ENCODE measurements at places on chromosomes 6 and 20.

- no peak for DNase-seq
These were observed 44.9 kb downstream of the TNFRSF21 start for GRCh38 chr6:47264775-47265184.

DNA sequence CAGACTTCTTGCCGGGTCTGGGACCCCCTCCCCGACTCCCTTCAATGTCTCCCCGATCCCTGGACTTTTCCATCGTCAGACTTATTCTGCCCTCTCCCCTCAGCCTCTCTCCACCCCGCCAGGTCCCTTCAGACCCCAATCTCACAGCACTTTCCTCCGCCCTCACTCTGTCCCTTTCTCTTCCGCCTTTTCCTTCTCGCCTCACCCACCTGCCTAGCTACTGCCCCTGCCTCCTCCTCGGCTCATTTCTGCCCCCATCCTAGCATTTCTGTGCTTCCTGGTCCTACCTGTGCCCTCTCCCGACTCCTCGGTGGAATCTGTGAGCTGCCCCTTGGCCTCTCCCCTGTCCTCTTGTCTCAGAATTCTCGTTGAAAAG lies 616 bp downstream of the CHMP4B start:
- no peak for DNase-seq

DNA sequence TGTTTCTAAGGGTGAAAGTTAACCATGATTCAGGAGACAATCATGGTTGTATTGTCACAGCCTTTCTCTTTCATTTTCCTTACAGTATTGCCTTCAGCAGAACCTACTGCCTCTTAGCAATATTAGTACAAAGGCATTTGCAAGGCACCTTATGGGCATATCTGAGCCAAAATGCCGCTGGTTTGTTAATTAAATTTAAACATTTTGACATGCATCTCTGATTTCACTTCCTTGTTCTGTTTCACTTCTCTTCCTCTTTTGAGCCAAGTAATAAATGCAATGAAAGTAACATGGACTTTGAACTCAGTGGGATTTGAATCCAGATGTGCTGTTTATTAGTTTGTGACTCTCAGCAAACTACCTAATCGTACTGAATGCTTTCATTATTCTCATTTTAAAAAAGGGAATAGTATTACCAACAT lies 467.4 kb upstream of the CITED2 start:
- peak; percentile 95 for DNase-seq

DNA sequence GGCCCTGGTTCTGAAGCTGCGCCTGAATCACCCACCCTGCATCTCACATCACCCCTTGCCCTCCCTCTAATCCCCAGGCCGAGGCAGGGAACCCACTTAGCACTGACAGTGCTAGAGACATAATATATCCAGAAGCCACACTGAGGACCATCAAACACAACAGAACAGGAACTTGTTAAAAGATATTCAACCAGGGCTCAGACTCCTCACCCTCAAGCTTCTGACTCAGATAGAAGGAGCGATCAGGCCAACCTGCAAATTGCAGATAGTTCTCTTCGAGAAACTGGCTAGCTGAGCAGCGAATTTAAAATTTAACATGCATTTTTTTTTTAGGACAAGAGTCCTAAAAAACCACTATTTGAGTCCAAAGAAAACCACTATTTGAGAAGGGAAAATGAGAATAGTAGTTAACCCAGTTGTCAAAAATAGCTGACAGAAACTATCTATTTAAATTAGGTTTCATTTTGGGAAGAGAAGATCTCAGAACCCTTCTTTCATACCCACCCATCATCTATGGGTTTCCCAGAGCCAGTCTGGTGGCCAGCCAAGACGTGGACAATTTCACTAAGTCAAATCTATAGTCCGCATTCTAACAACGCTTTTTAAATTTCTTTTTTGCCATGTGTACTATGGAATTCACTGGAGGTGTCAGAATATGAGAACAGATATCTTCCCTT lies 95.6 kb downstream of the OPRM1 start:
- DNase-seq, result peak; percentile 27

GRCh38 chr20:46362921-46363867 lies 43.2 kb downstream of the ELMO2 start:
- peak; percentile 97 for DNase-seq

GRCh38 chr6:111921103-111921502 lies 47.9 kb upstream of the FYN start:
- no peak for DNase-seq

GRCh38 chr20:35739294-35740163 lies 2.5 kb downstream of the RBM39 start:
- DNase-seq, result peak; percentile 17

DNA sequence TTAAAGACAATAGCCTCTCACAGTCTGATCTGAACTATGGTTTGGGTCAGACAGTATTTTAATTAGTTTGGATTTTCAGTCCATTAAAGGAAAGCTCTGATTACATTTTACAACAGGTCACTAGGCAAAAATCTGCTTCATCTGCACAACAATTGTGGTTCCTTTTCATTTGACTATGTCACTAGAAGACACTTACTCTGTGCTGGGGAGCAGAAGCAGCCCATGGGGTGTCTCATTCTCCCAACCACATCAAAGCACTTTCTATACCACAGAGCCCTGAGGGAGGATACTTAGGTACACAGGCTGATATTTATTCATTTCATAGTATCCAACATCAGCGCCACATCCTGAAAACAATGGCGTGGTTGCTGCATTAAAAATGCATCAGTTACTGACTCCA lies 36.6 kb upstream of the HDAC2 start:
- no peak for DNase-seq

- DNase-seq, result no peak
These were observed 27.3 kb downstream of the MED23 start for GRCh38 chr6:131600716-131601115.

DNA sequence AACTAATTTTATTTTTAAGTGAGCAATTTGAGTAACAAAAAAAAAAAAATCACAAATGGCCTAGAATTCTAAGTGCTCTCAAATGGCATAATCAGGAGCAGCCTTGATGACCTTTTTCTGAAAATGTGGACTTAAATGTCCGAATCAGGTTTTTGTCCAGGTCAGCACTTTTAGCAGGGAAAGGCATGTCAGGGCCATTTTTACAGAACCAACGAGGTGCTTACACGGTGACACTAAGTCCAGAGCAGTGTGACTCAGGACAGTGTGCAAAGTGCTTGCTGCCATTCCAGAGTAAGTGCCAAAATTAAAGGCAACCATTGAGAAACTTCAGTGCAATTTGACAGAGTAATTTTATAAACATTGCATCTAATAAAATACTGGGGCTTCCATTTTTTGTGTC lies 127.8 kb downstream of the KIF16B start:
- DNase-seq, result no peak

DNA sequence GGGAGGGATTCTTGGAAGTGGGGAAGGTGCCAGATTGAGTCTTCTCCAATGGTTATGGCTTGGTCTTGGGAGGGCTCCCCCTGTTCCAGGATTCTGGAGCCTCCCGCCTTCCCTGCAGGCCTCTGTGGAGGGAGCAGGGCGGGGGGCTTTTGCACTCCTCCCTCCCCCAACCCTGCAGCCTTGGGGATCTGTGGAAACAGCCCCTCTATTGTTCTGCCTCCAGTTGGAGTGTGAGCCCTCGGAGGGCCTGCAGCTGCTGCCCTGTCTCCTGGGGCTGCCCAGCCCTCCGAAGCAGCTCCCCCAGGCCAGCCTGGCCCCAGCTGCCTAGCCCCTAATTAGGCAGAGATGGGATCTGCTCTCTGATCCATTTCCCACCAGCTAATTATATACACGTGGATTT lies 14.7 kb downstream of the FAM110A start:
- no peak for DNase-seq

GRCh38 chr20:64062596-64063388 lies at the start of gene TCEA2:
TSS of gene TCEA2 (plus strand) at chr20:64063198. CDS start at chr20:64063313, 115 bp downstream.
- peak; percentile 93 for DNase-seq

DNA sequence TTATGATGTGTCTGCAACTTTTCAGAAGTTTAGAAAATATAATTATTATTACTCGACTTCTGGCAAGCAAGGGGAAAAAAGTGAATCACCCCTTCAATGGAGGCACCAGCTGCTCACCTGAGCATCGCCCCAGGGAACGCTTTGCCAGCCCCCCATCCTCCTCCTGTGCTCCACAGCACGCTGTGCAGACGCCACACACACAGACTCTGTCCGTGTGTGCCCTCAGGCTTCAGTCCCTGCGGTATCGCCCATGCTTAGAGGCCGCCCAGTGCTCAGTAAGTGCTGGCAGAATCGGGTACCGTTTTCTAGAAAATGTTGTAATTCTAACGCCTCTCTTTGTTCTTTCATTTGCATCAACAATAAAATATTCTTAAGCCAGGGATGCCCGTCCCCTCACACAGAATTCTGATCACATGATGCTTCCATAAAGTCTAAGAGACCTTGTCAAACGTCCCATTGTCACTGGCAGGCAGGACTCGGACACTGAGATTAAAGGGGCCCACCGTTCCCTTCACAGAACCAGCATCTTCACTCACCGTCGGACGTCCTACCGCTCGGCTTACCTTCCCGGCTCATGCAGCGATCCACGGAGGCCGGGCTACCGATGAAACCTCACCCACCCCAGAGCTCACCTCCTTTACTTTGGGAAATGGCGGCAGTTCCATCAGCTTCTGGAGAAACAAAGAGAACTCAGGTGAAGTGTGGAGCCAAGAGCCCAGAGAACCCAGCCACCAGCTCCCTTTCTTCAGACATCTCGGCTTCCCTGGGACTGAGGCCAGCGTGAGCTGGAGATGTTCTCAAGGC lies 105.5 kb downstream of the DLL1 start:
- DNase-seq, result no peak

DNA sequence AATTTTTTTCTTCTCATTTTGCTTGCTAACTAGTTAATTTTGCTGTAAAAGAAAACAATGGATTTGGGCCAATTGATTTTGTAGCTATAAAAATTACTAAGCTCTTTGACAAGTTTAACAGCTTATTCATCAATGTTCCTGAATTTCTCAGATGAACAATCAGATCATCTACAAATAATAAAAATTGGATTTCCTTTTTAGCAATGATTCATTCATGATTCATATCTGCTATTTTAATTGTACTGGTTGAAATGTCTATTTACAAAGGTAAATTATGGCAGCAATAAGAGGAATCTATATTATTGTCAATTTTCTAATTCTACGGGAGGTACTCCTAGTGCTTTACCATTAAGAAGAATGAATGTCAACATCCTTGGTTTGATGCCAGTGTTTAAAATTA lies 178.8 kb upstream of the BTBD3 start:
- DNase-seq, result no peak

DNA sequence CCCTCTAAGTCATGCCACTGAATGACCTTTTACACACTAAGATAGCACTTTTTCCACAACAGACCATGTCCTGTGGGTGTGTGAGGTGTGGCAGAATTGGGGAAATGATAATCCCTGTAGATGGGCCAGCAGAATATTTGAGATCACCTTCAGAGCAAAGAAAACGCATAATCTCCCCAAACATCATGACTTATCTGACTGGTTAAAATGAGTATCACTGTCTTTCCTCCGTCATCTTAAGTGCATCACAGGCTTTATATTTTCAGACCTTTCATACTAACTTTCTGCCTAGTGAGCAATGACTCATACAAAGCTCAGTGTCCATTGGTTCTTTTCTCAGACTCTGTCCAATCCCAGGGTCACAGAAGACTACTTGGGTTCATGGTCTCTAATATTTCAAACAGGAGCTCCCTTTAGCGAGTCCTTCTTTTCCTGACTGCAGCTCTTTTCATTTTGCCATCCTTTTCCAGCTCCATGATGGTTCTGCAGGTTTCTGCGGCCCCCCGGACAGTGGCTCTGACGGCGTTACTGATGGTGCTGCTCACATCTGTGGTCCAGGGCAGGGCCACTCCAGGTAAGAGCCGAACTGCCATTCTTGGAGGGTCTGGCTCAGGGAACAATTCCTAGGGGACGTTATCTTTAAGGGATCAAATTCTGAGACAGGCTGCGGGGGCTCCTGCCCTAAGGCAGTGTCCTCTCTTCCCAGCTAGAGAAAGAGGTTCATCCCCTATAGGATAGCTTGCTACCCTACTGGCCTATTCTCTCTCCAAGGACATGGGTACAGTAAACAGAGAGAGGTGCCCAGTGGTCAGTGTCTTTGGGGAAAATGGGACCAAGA lies at the start of gene HLA-DPB1:
Gene HLA-DPB1 (plus strand): TSS at position 423 of the 838 bp plus-strand sequence. CDS start 52 bp downstream, at position 475.
- DNase-seq, result peak; percentile 30

DNA sequence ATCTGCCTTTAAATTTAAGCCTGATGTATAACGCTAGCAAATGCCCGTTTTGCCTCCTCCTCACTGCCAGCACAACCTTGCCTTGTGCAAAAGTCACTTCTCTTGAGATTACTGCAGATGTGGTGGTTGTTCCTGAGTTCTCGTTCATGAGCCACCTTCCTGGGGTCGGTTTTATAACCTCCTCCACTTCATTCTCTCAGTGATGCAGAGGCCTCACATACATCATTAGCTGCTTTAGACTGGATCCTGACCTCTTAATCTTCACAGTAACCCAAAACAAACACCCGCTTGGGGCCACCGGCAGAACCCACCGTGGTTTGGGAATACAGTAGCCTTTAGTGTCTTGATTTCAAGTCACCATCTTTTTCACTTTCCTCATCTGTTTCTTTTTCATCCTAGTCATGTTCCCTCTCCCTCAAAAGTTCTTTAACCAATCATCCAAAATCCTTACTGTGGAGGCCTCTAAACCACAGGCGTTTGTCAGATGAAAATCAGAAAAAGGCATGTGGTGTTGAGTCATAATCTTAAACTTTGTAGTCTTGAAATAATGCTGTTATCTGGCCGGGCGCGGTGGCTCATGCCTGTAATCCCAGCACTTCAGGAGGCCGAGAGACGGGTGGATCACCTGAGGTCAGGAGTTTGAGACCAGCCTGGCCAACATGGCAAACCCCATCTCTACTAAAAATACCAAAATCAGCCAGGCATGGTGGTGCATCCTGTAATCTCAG lies 430.3 kb upstream of the SOX4 start:
- no peak for DNase-seq

DNA sequence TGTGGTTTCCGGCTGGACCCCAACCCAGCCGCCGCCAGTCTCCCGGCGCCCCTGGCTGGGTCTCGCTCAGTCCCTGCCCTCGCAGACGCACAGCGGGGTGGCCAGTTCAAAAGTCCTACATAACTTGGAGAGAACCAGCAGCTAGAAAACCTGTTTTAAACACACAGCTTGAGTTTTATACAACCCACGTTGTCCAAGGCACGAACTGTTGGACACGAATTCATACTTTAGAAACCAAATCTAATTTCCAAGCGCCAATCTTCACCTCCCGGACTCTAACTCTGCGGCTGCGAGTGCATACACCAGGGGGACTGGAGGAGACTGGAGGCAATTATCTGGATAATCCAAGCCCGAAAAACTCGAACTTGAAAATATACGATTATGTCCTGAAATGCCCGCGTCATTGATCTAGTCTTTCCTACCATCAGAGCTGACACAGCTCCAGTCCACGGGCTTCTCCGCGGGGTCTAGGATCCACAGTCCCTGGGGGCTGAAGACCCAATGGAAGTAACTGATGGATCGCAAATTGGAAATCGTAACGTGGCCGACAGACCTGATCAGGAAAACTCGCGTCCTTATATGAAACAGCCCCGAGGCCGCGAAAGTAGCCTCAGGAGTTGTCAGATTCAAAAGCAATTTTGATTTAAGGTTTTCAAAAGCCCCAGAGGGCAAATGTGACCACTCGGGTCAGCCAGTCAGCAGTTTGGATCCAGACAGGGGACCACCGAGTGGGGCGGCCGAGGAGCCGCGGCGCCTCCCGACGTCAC lies 843 bp upstream of the HEY2 start:
- no peak for DNase-seq

GRCh38 chr20:57665589-57665971 lies 44.2 kb downstream of the PMEPA1 start:
- DNase-seq, result no peak

- no peak for DNase-seq
These were observed 280.0 kb upstream of the SPTLC3 start for GRCh38 chr20:12728782-12729181.

All from MV-4-11 (cell line).